Epithelial cell of esophagus (primary cell): ENCODE measurements at places on chromosomes 6 and 20.

DNA sequence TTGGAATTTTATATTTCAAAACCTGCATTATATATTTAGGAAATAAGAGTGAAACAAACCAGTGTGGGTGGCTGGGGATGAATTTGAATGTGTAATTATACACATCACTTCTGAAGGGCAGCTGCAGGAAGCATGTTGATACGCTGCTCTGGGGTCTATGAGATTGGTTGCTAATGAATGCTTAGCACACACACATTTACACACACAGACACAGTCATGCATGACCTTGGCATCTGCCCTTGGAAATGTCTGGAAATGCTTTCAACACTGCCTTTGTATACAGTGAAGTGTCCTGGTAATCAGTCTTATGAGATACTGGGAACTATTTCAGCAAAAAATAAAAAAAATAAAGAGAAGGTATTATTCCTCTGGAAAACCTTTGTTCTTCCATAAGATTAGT is 83.4 kb downstream of the ELOVL4 start:
- DNase-seq = no peak

GRCh38 chr20:60750909-60751308 is 501.2 kb upstream of the CDH4 start:
- no peak for DNase-seq

DNA sequence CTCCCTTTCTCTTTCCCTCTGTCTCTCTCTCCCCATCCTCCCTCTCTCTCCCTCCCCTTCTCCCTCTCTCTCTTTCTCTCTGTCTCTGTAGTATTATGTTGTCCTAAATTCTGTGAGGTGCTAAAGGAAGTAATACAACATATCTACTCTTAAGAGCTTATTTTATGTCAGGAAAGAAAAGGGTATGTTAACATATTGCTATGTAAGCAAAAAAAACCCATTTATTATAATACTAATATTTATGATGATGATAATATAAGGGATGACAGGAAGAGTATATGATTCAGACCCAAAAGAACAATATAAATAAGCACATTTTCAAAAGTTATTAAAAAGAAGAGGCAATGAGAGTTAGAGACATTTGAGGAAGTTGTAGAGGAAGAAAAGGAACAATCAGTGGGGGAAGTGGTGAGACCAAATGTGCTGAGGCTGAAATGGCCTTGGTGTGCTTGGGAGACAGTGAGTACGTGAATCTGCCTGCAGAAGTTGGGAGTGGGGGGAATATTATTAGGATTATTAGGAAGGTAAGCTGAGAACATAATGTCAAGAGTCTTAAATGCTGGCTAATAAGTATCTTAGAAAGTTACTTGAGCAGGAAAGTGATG is 303.6 kb upstream of the FERMT1 start:
- DNase-seq = no peak

DNA sequence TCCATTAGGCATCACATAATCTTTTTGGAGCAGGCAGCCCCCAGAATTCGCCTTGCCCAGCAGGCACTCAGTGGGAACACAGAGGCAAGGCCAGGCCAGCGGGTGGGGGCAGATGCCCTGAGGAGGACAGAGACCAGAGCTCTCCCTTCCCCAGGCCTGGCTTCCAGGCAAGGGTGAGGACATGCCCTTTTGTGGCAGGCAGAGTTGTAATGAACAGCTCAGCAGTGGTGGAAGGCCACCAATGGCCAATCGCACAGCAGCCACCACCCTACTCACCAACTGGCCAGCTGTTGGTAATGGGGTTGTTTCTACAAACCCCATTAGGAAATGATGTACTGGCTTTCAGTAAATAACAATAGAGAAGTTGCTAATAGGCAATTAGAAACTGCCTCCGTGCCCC is 15.4 kb upstream of the DDO start:
- DNase-seq = no peak

DNA sequence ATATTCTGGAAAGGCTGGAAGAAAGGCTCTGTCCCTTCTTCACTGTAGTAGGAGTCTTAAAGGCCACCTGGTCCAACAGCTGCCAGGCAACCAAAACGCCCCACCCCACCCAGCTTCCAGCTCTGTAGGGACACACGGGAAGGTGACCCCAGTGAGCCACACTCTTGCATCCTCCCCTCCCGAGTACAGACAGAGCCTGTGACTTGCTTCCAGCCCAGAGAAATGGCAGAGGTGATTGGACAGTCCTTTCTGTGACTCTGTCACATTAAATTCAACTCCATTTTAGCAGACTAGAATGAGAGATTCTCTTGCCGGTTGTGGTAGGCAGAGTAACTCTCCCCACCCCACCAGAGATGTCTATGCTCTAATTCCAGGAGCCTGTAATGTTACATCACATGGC is 226.2 kb upstream of the ARID1B start:
- DNase-seq = no peak

GRCh38 chr6:105482921-105483320 is 80.0 kb upstream of the PREP start:
- DNase-seq = no peak
